ENCODE measurements at places on chromosomes 7 and 10.
A peak's percentile ranks its signal among the peaks of the same experiment; 100 is the strongest.

GRCh38 chr7:102119213-102119651 lies 167.4 kb upstream of the SH2B2 start:
- no peak for DNase-seq

GRCh38 chr10:23834091-23834490 lies 374.8 kb upstream of the KIAA1217 start:
- no peak for DNase-seq

GRCh38 chr10:116272440-116273283 lies at the start of gene GFRA1:
GFRA1 (minus strand) TSS chr10:116273206; CDS start chr10:116272029, 1,177 bp downstream.
- DNase-seq, result peak; percentile 57

- DNase-seq, result no peak
Measured at GRCh38 chr7:85770332-85770731, 583.5 kb upstream of the SEMA3D start.

DNA sequence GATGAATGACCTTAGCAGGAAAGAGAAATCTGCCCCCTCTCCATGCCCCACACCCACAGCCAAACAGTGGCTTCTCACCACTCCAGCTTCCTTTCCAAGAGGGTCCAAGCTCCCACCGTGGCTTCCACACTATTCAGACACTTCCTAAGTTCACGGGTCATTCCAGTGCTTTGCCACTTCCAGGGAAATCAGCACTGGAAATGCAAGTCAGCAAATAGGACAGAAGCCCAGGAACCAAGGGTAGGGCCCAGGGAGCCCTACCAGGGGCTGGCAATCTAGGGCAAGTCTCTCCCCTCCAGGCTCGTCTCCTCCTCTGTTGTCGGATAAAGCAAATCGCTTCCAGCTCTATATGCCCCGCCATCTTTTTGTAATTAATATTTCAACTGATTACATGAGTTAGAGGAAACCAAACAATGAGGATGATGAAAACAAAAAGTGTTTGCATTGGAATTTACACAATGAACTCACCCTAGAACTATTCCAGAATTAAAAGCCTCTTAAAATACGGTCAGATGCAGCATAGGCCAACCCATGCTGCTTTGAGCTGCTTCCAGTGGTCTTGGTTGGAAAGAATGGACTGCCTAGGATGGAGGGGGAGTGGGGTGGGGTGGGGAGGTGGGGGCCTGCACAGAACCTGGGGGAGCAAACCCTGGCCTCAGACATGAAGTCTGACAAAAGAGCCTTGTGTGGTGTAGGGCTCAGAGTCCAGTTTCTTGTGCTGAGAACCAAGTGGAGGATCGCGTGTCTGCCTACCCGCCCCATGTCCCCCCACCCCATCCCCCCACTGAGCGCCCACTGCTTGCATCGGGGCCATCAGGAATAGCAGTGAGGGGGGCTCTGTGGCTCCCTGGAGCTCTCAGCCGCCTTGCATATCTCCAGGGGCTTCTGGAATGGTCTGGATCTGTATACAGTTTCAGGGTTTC lies 74.6 kb upstream of the CPXM2 start:
- DNase-seq, result no peak

GRCh38 chr10:131676046-131676799 lies 224.6 kb upstream of the PPP2R2D start:
- no peak for DNase-seq

- DNase-seq, result no peak
Measured at GRCh38 chr7:150803161-150803860, 2.7 kb downstream of the TMEM176A start.

DNA sequence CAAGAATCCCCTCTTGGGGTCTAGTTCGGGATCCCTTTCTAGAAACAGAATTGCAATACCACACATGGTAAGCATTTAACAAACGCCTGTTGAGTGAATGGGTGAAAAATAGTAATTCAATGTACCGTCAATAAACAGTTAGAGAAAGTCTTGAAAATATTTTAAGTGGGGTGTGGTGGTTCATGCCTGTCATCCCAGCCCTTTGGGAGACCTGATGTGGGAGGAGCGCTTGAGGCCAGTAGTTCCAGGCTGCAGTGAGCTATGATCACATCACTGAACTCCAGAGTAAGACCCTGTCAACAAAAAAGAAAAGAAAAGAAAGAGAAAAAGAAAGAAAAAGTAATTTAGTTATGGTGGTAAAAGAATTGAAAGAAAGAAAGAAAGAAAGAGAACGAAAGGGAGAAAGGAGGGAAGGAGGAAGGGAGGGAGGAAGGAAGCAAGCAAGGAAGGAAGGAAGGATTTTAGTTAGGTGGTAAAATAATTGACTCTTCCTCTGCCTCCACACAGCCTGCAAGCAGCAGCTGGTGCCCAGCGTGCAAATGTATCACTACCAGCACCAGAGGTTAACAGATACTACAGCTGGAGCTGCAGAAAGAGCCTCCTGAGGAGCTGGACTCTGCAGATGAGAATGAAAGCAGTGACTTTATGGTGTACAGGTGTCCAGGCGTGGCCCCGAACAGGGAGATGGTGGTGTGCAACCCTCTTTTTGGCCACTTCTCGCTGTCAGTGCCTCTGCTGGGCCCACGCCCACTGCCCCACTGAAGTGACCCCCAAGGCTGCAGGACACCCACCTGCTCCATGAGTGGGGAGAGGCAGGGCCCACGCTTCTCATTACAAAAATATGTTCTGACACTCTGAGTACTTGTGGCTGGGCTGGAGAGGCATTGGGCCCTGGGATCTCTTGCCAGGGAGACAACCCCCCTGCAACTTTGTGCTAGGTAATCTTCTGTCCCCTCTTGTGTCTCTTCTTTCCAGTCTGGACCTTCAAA lies 135.4 kb downstream of the BAMBI start:
- no peak for DNase-seq

DNA sequence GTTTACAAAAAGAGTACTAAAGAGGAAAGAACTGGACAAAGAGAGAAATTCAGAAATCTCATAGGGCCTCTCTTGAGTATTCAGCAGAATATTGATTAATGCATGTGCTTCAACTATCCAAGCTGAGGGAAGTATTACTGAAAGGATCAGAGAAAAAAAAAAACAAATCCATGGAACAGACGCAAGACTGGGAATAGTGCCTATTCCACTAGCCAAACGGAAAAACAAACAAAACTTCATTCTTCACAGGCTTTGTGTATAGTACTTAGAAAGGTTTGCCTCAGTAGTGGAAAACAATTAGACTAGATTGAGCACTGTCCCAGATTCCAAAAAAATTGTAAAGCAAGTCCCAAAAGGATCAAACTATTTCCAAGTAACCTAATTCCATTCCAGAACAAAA lies 106.2 kb downstream of the TFEC start:
- DNase-seq, result no peak

GRCh38 chr10:80253266-80253962 lies 36.0 kb downstream of the MAT1A start:
- no peak for DNase-seq

DNA sequence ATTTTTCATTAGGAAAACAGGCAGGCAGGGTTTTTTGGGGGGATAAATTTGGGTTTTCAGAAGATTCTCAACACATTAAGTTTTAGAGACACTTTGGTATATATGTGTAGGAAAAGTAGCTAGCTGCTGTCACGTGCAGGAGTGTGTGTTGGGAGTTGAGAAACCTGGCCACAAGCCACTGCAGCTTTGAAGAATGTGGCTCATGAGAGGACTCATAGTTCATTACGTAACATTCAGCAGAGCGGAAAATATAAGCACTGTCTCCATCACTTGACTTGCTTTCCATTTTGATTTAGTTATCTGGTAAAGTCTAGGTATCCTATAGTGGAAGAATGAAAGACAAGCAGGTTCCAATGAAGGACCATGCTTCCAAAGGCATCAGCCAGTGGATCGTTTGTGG lies 31.2 kb downstream of the SMNDC1 start:
- DNase-seq, result no peak

DNA sequence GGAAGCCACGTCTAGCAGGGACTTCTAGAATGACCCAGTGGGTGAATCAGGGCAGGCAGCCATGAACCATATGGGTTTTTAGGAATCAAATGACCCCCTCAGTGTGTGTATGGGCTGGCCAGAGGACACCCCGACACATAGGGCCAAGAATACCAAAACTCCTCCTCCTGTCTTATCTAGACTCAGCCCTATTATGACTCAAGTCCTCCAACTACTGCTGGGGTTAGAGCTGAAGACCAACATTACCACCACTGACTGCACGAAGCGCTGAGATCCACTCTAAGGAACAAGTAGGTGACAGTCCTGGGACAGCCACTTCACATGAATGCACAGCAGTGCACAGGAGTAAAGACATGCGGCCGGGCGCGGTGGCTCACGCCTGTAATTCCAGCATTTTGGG lies 11.5 kb upstream of the SVOPL start:
- no peak for DNase-seq

DNA sequence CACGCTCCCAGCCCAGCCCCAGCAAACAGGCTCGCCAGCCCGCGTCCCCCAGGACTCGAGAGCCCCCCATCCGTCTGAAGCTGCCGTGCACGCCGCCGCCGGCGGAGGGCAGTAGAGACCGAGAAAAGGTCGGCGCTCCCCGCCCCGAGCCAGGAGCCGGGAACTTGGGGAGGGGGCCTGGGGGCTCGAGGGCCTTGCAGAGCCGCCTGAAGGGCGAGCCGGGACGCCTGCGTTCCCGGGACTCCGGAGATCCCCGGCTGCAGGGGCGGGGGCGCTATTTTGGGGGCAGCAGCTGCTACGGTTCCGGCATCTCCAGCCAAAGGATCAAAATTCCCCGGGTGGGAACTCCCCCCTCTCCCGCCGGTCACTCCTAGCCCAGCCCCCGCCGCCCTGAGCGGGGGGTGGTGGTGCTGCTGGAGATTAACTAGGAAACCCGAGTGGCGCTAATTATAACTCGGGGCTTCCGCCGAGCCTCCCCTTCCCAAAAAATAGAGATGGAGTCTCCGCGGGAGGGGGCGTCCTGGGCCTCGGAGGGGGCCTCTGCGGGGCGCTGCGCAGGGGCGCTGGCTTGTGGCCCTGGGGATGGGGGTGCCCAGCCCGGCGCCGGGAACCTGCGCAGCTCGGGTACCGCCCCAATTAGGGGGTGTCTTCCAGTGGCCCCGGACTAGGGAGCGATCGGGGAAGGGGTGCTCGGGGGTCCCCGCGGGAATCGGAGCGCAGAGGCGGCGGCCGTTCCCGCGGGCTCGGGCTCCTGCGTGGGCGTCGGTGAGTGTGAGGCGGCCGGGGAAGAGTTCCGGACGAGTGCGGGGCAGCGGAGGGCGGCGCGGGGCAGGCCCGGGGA lies 608 bp downstream of the ACHE start:
- peak; percentile 92 for DNase-seq

- no peak for DNase-seq
Measured at GRCh38 chr7:47310020-47310419, 271.9 kb downstream of the TNS3 start.

DNA sequence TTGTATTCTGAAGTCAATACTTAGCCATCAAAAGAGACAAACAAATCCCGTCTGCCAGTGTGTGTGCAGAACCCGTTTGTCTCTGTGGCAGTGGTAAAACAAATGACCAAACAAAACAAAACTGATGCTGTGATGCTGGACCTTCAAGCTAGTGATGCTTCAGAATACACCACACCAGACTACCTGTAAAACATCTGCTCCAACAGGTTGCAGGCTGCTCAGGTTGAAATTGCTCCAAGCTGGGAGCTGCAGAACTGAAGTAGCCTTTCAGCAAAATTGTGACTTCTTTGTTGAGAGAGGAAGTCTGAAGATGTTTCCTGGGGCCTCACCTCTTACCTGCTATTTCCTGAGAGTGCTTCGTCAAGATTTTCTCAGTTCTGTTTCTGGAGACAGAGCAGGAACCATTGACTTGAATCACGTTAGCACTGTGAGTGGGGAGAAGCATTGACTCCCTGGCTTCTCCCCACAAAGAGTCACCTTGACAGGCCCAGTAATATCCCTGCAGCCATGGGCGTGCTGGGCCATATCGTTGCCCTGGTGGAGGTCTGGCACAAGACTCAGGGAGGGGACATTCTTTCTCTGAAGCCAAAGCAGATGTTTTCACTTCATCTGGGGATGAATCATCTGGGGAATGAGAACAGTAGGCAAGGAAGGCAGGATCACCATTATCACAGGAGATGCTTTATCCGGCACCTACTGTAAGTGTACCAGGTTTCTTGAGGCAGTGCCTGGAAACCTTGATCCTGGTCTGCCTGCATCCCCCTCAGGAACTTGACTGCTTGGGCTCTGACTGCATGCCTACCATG lies 80.2 kb downstream of the RBM20 start:
- no peak for DNase-seq
